Karpas-422 (cell line): ENCODE measurements at places on chromosomes 2 and 18. TPM values are rescaled to one million over a fixed set of nuclear protein-coding genes. Genes with fewer than 3 reads are reported as not detected.

The SPC25 gene
- total RNA-seq: 5.4 and 17.5 TPM in 2 replicates

The EFEMP1 gene
- total RNA-seq: 3.2 TPM in 1 of 2 replicates, not detected in the other

The SAG gene
- not detected in 2 replicates for total RNA-seq

The IL36A gene
- total RNA-seq: not detected in 2 replicates

The FZD7 gene
- 9.2 and 10.2 TPM in 2 replicates for total RNA-seq

The MROH2A gene
- 1.9 and 2.6 TPM in 2 replicates for total RNA-seq

The THSD7B gene
- total RNA-seq: not detected in 2 replicates

The RTKN gene
- 28.1 and 31.5 TPM in 2 replicates for total RNA-seq

The SPRED2 gene
- 11.9 and 13.9 TPM in 2 replicates for total RNA-seq

The RPIA gene
- total RNA-seq: 36.4 and 72.0 TPM in 2 replicates

The SLC39A10 gene
- 55.1 and 112 TPM in 2 replicates for total RNA-seq

The DSC1 gene
- 2.3 and 2.4 TPM in 2 replicates for total RNA-seq

The ZC3H6 gene
- 2.9 and 3.0 TPM in 2 replicates for total RNA-seq

The SMAD7 gene
- total RNA-seq: 1.3 and 2.1 TPM in 2 replicates

The ATP8B1 gene
- total RNA-seq: not detected in 2 replicates

The PID1 gene
- not detected in 2 replicates for total RNA-seq

The RIT2 gene
- total RNA-seq: not detected in 2 replicates

The FAM124B gene
- not detected in 2 replicates for total RNA-seq

The ZC3H15 gene
- 58.9 and 66.5 TPM in 2 replicates for total RNA-seq

The ZAP70 gene
- total RNA-seq: not detected in 2 replicates

The NCL gene
- 200 and 291 TPM in 2 replicates for total RNA-seq

The PLEK gene
- total RNA-seq: 224 and 232 TPM in 2 replicates

The SMC6 gene
- 28.1 and 44.2 TPM in 2 replicates for total RNA-seq

The ONECUT2 gene
- not detected in 2 replicates for total RNA-seq

The CPO gene
- total RNA-seq: not detected in 2 replicates

The GNAL gene
- not detected in 2 replicates for total RNA-seq

The PTPN4 gene
- total RNA-seq: 34.5 and 56.7 TPM in 2 replicates

The ACP1 gene
- total RNA-seq: 145 and 185 TPM in 2 replicates

The DSG1 gene
- 16.2 and 20.7 TPM in 2 replicates for total RNA-seq

The SCG2 gene
- total RNA-seq: not detected in 2 replicates

The UPP2 gene
- total RNA-seq: not detected in 2 replicates

The LYG1 gene
- 2.4 and 2.7 TPM in 2 replicates for total RNA-seq

The USP37 gene
- total RNA-seq: 8.9 and 16.9 TPM in 2 replicates

The WNT6 gene
- 7.8 and 7.9 TPM in 2 replicates for total RNA-seq

The CRYGC gene
- total RNA-seq: not detected in 2 replicates

The CAVIN2 gene
- total RNA-seq: 2.7 and 3.1 TPM in 2 replicates

The CD8B2 gene
- total RNA-seq: not detected in 2 replicates

The SCYGR5 gene
- not detected in 2 replicates for total RNA-seq

The SERPINB10 gene
- not detected in 2 replicates for total RNA-seq

The ARHGAP25 gene
- total RNA-seq: 172 and 213 TPM in 2 replicates

The GKN2 gene
- not detected in 2 replicates for total RNA-seq

The SMAD2 gene
- total RNA-seq: 153 and 163 TPM in 2 replicates
